ENCODE measurements at places on chromosomes 3 and 15.

GRCh38 chr3:140816372-140817195 lies 125.1 kb upstream of the SLC25A36 start:
- peak; percentile 75 for DNase-seq

DNA sequence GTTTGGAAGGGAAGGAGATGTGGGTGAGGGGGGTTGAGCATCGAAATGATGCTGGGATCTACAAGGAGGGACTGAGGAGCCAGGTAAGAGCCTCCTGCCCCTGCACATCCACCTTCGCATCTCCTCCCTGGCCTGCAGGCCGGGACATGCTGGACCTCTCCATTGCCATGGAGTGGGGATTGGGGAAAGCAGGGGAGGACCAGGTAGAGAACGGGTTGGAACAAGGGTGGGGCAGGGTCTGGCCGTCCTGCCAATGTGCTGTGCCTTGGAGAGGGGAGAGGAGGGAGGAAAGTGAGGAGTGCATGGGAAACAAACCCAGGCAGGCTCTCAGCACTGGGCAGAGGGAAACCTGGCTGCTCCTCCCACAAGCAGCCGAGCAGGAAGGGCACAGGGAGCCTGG lies 10.6 kb downstream of the PLA2G4B start:
- DNase-seq, result no peak

DNA sequence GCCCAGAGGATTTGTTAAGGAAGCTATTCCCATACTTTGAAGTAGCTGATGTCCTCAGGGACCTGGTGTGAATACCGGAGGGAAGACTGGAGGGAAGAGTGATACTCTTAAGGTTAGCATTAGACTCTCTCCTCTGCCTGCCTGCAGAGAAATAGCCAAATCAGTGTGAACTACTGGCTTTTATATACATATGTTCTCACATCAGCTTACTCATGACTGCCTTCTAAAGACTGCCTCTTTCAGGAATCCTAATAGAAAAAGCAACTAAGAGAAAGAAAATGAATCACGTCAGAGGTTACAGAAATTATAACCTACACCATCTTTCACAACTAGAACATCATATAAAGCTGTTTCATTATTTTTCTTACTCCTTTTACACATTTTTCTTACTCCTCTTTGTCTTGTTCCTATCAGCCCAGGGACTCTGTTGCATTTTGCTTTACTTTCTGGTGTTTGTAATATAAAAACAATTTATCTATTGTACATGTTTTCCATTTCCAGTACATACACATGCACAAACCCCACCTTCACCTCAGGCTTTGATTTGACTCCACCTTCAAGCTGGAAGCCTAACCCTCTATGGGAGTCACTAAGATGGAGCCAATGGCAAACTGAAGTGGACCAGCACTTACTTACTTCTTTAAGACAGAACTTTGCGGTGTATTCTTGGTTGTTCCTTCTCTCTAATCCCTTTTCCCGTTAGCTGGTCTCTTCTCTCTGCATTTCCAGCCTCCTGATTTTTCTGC lies 257.7 kb upstream of the UBE2E1 start:
- no peak for DNase-seq

DNA sequence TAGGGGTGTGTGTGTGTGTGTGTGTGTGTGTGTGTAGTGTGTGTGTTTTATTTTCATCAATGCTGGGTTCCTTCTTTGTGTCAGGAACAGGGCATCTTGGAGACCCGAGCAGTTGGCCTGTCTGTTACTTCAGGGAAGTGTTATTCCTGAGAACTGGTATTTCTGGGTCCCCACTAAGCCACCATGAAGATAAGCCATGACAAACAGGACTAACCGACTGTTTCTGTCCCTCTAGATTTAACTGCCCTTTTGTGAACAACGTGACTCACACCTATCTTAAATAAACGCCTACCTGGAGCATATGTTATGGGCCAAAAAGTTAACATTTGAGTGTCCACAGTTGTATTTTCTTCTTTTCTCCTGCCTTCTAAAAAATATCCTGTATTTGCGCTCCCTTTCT lies 19.5 kb downstream of the SIDT1 start:
- DNase-seq, result no peak

- no peak for DNase-seq
Measured at GRCh38 chr15:95989392-95989791, 341.1 kb upstream of the NR2F2 start.

DNA sequence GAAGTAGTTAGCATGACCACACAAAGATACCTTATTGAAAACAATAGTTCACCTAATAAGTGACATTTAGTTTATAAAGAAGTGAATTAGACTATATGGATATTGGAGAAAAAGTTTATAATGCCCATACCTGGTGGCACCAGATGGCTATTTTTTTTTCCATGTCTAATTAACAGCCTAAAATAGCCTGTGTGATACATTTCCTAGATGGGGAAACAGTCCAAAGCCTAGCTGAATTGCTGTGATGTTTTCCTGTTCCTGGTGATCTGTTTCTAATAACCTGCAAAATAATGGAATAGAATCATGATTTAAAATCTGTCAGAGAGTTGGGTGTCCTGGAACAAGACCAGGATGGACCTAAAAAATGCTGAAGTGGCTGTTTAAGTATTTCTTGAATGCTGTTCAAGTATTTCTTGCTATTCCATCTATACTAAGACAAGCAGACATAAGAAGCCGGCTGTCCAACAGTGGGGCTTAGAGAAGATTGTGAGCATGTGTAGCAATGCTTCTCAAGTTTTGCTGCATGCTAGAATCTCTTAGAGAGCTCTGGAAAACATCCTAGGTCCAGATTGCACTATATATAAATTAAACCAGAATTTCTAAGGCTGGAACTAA lies 31.3 kb downstream of the LRRC3B start:
- no peak for DNase-seq

GRCh38 chr3:60399861-60400845 lies 851.1 kb downstream of the FHIT start:
- peak; percentile 35 for DNase-seq

- no peak for DNase-seq
Measured at GRCh38 chr3:34884007-34884406, 755.3 kb upstream of the ARPP21 start.

DNA sequence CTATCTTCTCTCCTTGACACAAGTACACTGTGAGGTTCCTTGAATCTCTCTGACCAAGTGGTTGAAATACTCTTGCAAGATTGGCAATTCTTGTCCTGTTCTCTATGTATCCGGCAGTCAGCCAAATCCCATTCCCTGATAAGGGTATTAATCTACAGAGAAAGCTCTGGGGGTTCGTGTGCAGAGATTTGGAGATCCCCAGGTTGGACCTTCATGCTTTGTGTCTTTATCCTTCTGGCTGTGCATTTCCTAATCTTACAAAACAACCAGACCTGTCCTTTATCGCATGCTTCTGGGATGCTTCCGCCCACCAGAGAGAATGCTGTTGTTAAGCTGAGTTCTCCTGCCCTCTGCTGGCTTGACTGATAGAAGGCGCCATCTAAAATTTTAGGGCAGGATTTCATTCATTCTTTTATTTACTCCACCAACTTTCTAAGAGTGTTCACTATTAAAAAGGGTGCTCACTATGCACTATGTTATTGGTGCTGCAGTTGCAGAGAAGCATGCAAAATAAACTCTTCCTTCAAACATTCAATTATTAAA lies 8.6 kb upstream of the SST start:
- DNase-seq, result peak; percentile 51

- DNase-seq, result no peak
Measured at GRCh38 chr3:4387210-4388204, 79.6 kb downstream of the SUMF1 start.

GRCh38 chr15:28881170-28881569 lies 4.6 kb upstream of the APBA2 start:
- DNase-seq, result peak; percentile 25

- no peak for DNase-seq
Measured at GRCh38 chr3:195896361-195897080, 11.8 kb downstream of the TNK2 start.

DNA sequence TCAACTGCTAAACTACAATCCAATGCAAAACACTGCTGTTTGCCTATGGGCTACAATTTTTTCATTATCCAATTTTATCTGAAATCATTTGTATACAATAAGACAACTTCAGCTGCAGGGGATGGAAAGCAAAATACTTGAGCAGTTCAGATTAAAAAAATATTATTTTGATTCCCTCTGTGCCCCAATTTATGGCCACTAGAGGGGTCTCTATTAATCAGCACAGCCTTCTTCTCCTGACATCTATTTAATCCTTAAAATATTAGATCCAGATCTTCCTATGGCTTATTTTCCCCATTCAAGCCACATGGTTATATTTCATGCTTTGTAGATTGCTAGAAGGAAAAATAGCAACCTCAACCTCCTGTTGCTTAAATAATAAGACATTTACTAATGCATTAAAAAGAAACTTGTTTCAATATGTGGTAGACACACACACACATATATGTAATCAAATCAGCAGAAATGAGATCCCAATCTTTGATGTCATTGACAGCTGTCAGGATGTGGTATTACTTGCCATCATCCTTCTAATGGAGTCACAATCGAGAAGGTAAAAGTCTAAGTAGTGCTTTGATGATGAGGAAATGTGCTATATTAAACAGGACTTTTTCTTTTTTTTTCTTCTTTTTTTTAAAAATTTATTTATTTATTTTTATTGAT lies 104.2 kb downstream of the P2RY1 start:
- DNase-seq, result no peak

DNA sequence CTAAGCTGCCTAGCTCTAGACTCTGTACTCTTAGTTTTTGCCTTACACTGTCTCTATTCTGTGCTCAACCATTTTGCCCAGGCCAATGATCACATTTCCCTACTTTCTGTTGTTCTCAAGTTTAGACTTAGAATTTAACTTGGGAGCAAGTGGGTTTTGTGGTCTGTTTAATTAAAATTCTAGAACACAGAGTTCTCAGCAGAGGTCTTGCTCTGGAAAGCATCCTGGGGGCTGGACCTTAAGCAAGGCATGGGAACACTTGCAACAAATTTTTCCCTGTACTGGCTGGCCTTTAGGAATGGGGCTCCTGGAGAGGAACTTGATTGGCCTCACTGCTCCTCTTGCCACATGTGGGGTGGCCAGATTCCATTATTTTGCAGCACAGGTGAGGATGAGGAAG lies 236.3 kb upstream of the LRTM1 start:
- DNase-seq, result no peak

GRCh38 chr3:65751123-65751700 lies 287.5 kb downstream of the MAGI1 start:
- DNase-seq, result no peak

DNA sequence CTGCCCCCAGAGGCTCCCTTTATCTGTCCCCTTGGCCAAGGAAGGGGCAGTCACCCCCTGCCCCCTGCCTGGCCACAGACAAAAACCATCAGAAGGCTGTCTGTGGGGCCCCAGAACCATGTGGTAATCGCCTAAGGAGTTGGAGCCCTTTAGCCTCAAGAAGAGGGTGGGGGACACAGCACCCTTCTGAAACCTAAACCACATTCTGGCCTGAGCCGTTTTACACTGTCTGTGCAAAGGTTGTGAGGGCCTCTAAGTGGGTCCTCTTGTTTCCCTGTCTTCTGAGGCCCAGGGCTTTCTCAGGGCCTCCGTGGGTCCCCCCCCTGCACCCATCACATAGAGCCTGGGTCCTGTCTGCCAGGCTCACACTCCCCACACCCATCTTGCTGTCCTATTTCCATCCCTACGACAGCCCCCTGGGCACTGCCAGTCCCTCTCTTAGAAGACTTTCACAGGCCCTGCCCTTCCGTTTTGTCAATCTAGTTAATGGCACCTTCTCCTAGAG lies 17.9 kb upstream of the RPUSD3 start:
- no peak for DNase-seq

- DNase-seq, result no peak
Measured at GRCh38 chr3:78604341-78604740, 1163.5 kb downstream of the ROBO1 start.

GRCh38 chr15:89026167-89026566 lies 62.1 kb upstream of the ABHD2 start:
- DNase-seq, result no peak

DNA sequence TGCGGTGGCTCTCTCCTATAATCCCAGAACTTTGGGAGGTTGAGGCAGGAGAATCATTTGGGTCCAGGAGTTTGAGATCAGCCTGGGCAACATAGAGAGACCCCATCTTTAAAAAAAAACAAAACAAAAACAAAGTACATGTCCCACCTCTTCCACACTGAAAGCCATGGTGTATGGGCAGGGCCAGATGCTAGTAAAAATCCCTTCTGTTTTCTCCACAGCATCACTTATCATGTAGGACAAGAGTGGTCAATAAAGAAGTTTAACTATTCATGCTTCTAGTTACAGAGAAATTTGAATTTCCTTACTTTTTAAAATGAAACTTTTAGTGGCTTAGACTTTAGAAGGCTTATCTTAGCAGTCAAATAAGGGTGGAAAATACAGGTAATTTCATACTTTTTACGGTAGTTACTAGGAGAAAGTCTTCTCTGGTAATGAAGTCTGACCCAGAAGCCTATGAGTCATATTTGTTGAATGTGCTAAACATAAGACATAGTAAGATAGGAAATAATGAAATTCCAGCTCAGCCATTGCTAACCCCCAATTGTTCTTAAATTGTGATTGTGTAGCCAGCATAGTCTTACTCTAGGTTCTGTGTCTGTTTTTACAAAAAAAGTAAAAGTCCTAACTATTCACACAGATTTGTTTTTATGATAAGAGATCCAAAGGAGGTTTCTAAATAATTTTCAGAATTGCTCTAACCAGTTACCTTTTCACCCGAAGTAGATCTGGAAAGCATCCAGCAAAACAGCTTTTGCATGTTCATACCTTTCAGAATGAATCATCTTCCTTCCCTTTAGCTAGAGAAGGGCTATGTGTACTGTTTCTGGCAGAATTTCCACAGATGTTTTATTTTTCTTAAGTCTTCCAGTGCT lies 16.4 kb upstream of the ZNF609 start:
- DNase-seq, result no peak

DNA sequence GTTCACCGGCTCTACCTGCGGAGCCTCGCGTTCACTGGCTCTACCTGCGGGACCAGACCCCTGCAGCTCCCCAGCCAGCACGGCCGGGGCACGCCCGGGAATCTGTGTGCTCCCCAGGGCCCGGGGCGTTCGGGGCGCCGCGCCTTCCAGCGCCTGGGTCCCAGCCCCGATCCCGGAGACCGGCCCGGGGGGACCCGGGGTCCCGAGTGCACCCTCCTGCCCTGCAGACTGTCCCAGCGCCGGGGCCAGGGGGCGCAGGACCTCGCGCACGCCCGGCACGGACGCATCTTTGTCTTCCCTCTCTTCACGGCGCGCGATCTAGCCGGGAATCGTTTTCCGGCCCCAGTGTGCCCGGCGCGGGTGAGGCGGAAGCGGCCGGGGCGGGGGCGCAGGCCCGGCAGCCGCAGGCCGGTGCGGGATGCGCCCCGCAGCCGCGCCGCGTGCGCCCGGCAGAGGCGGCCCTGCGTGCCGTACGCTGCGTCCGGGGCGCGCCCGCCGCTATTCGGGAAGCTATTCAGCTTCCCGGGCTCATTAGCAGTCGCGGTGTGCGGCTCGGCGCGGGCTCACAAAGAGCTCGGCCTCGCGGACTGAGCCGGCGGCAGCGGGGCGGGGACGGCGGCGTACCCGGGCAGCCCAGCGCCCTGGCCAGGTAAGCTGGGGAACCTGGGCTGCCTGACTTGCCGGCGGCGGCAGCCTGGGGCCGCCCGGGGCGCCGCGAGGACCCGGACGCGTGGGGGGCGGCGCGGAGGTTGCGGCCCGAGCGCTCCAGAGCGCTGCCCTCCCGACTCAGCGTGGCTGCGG lies at the start of gene APBA2:
Gene APBA2, plus strand, starts transcription at position 345 of the 801 bp plus-strand sequence. CDS start 167,911 bp downstream, outside the sequence.
- no peak for DNase-seq

Data from MV-4-11 (cell line).